ENCODE measurements at places on chromosomes 6 and 20.
A peak's percentile ranks its signal among the peaks of the same experiment; 100 is the strongest.

DNA sequence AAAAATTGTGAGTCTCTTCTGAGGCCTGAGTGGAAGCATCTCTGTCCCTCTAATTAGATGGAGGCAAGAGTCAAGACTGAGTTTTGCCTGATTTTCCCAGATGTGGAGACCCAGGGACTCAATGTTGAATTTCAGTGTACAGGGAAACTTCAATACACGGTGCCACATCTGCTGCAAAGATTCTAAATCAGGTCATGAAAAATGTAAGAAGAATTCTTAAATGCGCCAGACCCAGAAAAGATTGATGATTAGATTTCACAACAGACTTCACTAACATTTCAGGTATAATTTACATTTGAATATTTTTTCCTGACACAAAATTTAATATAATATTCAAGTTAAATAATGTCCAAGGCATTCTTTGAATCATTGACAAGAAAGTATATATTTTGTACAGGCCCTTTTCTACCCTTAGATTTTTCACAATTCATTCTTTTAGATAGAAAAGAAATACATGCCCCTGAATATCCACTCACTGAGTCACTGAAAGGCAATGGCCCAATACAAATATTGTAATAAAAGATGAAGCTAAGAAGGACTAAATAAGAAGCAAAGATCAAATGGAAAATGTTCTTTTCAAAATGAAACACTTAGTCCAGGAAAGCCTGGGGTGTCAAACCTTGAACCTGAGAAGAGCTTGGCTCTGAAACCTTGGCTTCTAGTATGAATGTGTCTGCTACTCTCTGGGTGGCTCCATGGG lies 18.2 kb upstream of the HDGFL1 start:
- peak; percentile 46 for DNase-seq

DNA sequence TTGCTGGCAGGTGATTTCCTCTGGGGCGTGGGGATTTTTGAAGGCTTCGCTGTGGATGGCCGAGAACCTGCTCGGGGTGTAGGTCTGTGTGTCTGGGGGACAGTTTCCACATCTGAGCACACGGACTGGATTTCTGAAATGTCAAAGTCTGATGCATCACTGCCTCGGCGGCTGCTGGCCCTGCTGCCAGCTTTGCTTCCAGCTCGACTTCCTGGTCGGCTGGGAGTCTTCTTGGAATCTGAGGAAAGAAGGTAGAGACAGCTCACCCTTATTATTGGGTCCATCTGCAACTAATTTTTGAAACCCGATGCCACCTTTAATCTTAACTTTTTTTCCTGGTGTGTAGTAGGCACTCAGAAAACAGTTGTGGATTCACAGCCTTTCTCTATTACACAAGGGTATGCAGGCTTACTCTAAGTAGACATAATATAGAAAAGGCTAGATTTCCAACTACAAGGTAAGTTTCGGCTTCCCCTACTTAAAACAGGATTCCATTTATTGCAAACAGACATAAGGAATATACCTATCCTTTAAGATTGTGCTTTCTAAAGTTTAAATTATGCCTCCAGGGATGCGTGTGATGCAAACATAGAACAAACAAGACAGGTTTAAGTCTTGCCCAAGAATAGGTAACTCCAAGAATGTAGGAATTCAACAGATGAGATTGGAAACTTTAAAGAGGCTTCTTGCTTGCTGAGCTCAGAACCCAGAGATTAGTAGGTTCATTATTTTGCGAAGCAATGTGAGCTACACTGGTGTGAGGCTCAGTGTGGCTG lies 183.5 kb downstream of the DST start:
- no peak for DNase-seq

DNA sequence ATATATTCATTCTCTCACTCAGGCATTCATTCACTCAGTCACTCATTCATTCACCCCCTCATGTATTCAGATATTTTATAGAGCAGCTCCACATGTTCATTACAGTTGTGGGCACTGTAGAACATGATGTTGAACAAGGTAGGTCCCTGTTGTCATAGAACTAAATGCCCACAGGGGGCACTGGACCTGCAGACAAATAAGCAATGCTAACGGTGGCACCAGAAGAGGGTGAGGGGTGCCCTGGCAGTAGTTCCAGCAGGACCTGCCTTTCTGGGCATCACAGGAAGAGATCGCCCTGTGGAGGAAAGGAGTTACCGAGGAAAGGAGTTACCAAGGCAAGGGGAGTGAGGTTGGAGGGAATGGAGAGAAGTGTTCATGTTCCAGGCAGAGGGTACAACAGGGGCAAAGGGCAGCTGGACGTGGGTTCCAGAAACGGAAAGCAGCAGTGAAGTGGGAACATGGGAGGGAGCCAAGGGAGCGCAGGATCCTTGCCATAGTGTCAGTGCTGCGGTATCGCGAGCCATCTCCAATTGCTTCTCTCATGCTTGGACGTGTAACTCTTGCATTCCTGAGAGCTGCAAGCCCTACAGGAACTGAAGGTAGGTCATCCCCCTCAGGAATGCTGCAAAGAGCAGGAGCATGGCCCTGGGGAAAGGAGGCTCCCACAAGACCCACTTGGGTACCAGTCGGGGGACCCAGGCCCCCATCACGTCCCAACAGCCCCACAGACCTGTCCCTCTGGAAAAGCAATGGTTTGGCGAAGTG lies 128.2 kb downstream of the EDN3 start:
- DNase-seq = no peak

DNA sequence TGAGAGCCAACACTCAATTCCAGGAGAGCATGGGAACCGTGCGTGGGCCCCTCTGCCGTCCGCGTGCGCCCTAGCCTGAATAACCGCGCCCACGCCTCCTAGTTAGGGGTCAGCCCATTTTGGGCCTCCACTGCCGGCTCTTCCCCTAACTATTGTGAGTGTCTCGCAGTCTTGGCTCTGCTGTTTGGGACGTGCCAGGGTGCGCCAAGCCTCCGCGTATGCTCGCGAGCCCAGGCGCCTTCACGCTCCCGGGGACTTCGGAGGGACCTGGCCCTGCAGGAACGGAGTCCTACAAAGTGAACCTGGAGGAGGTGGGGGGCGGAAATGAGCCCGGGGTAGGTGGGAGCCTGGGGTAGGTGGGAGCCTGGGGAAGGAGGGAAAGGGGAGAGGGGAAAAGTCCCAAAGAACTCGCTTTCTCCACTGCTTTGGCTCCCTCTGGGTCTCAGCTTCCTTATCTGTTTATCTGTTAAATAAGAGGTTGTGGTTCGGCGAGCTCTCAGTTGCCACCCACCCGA lies 873 bp upstream of the GCM2 start:
- no peak for DNase-seq

GRCh38 chr6:82277686-82278085 lies 30.1 kb upstream of the IBTK start:
- DNase-seq = no peak

DNA sequence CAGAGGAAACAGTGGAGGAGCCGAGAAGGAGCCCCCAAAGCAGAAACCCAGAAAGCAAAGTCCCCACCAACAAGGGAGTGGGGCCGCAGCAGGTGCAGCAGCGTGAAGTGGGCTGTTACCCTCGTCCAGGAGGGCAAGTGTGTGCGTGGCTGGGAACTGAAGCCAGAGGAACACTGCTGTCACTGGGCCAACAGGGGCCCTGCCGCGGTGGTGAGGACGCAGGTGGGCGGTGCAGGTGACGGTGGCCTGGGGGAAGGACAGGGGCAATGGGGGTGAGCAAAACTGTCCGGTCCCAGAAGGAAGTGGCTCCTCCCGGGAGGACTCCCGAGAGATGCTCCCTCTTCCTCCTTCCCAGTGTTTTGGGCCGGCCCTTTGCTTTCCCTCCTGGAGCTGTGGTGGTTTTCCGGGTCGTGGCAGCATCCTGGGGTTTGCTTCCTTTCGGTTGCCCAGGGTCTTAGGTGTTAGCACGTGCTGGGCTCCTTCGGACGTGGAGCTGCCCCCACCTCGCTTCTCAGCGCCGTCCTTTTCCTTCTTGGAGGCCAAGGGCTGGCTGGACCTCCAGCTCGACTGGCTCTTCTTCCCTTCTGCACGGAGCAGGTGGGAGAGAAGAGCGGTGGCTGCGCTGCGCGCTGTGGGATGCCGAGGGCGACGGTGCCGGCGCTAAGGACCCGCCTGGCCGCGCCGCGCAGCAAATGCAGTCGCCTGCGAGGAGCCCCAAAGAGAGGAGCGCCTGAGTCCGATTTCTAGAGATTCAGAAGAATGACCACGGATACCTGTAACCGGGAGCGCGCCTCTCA lies 62.7 kb upstream of the SLC2A12 start:
- no peak for DNase-seq

- DNase-seq = no peak
Observed at GRCh38 chr6:168136622-168137021, 57.6 kb upstream of the FRMD1 start.

GRCh38 chr6:43943099-43943766 lies 173.2 kb downstream of the VEGFA start:
- no peak for DNase-seq

- peak; percentile 64 for DNase-seq
Observed at GRCh38 chr6:154732538-154733182, 556 bp upstream of the SCAF8 start.

GRCh38 chr6:105764315-105764714 lies 321.8 kb upstream of the PRDM1 start:
- DNase-seq = no peak

- peak; percentile 49 for DNase-seq
Observed at GRCh38 chr6:26159357-26160273, 72.4 kb downstream of the HFE start.

- no peak for DNase-seq
Observed at GRCh38 chr20:59572515-59572914, 31.8 kb upstream of the PHACTR3 start.

- DNase-seq = peak; percentile 87
Observed at GRCh38 chr6:31908791-31909190, 6.9 kb upstream of the ZBTB12 start.

DNA sequence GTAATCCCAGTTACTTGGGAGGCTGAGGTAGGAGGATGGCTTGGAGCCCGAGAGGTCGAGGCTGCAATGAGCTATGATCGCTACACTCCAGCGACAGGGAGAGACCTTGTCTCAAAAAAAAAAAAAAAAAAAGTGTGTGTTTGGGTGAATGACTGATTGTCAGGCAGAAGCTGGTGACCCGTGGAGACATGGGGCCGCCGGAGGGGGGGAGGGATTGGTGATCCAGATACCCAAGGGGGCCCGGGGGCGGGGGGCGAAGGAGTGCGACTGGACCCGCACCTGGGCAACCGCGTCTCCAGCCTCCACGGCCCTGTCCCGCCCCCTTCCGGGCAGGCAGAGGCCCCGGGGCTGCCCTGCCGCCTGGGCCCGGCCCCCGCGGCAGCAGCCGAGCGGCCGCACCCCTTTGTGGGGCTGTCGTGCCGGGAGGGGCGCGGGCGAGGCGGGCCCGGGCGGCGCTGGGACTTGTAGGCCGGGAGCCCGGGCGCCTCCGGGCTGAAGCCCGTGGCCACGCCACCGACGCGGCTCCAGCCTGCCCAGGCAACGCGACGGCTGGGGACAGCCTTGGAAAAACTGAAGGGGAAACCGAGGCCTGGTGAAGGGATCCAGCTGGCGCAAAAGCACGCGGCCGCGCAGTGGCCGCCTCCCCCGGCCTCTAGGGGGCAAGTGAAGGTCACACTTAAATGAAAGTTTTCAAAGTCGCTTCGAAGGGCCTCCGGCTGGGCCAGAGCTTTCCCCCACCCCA lies 2.1 kb upstream of the RBM38 start:
- peak; percentile 89 for DNase-seq

GRCh38 chr6:4420160-4420865 lies 284.9 kb upstream of the ECI2 start:
- DNase-seq = no peak

- DNase-seq = no peak
Observed at GRCh38 chr6:146937316-146937715, 266.9 kb upstream of the STXBP5 start.

DNA sequence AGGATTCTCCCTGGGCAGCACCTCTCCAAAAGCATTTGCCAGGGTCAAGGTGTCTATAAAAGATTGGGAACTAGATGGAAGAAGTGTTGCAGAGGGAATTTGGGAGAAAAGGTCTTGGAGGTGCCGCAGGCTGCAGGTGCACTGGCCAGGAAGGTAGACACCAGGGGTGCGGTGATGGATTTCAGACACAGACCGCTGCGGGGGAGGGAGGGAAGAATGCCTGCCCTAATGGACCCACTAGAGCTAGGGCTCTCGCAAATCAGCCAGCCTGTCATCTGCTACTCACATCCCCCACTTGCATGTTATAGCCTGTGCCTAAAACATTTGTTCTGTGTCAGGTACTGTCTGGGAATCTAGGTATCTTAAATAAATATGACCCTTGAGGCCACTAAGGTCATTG lies 193.6 kb upstream of the SLC24A3 start:
- no peak for DNase-seq

GRCh38 chr6:84912472-84913322 lies 148.3 kb upstream of the TBX18 start:
- DNase-seq = no peak

DNA sequence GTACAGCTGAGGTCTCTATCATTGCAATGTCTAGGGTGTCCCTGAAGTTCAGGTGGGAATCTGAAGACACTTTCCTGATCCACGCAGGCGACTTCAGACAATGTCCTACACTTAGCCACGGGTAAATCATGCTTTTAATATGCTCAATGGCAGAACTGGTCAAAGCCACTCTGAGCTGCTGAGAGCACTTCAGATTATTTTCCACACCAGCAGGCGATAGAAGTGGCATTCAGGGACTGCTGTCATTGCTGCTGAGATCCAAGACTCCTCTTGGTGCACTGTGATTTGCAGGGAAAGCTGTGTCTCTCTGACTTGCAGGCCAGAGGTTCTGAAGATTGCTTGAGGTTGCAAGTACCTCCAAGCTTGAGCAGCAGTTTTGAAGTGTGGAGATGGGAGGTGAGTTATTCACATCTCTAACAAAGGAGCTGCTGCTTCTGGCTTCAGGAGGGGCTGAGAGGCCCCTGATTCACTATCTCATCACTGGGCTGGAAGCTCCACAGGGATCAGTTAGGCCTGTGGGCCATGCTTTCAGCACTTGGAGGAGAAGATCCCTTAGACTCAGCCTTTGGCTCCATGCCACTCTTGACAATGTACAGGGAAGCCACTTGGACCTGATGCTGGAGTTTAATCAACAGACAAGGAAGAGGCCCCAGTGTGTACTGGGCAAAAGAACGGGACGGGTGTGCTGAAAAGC lies 2.9 kb upstream of the SSTR4 start:
- DNase-seq = no peak

- no peak for DNase-seq
Observed at GRCh38 chr6:74857157-74857556, 348.7 kb downstream of the COL12A1 start.

GRCh38 chr6:28585335-28585734 lies 59.7 kb downstream of the GPX5 start:
- peak; percentile 76 for DNase-seq

- no peak for DNase-seq
Observed at GRCh38 chr20:45320948-45321595, 13.0 kb upstream of the MATN4 start.

- DNase-seq = no peak
Observed at GRCh38 chr6:5338177-5338960, 77.1 kb downstream of the FARS2 start.

DNA sequence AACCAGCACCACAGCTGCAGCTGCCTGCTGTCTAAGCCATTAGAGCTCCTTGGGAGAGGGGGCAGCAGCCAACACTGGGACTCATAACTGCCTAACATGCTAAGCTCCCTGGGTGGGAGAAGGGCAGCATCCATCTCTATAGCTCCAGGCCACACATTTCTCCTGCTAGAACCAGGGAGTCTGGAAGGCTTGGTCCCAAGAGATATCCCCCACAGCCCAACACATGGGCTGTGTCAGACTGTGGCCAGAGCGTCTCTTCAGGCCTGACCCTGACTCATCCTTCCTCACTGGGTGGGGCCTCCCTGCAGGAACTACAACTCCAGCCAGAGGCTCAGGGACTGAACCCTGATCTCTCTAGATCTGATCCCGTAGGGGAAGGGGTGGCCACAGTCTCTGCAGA lies 411.1 kb downstream of the HDGFL1 start:
- DNase-seq = peak; percentile 49
